Iris pigment epithelial cell (primary cell): ENCODE measurements at places on chromosomes 4 and X.

GRCh38 chrX:79084923-79085322 lies 59.6 kb upstream of the GPR174 start:
- DNase-seq: no peak

- no peak for DNase-seq
Measured at GRCh38 chr4:64384237-64385203, 24.7 kb downstream of the TECRL start.

- DNase-seq: peak; percentile 58
Measured at GRCh38 chr4:53313510-53313909, 52.4 kb downstream of the SCFD2 start.

- no peak for DNase-seq
Measured at GRCh38 chr4:35105486-35105885, 1138.8 kb downstream of the ARAP2 start.

DNA sequence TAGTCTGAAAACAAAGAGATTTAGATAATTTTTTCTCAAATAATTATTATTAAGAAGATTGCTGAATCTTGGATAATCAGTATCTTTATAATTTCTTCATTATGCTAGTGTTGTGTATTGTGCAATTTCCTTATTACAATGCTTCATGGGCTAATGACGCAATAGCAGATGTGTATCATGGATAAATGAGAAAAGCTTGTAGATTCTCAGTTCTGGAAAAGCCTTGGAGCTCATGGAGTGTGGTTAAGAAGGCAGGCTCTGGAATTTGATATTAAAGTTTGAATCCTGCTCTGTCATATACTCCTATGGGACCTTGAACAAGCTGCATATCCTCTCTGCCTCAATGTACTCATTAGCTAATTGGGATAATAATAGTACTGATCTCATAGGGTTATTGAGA lies 18.9 kb upstream of the CXCL8 start:
- DNase-seq: peak; percentile 88

- no peak for DNase-seq
Measured at GRCh38 chrX:70437011-70437410, 7.6 kb upstream of the DLG3 start.

- DNase-seq: no peak
Measured at GRCh38 chr4:101527188-101527587, 179.9 kb upstream of the PPP3CA start.

DNA sequence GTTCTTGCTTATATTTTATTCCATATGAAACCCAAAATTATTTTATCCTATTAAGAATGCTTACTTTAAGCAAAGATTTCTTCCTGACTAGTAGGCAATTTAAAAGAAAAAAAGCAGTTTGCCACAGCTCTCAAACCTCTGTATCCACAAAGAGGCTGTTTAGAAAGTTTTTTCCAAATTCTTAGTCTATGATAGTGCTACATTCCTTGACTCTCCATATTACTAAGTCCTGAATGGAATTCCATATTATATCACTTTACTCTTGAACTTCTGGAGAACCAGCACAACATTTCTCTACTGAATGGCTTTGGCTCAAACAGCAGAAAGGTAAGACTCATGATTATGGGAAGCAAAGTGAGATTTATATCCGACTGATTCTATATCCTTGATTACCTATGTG lies 8.3 kb downstream of the SLC10A6 start:
- DNase-seq: no peak

- no peak for DNase-seq
Measured at GRCh38 chr4:75142850-75143249, 209.9 kb downstream of the PARM1 start.

DNA sequence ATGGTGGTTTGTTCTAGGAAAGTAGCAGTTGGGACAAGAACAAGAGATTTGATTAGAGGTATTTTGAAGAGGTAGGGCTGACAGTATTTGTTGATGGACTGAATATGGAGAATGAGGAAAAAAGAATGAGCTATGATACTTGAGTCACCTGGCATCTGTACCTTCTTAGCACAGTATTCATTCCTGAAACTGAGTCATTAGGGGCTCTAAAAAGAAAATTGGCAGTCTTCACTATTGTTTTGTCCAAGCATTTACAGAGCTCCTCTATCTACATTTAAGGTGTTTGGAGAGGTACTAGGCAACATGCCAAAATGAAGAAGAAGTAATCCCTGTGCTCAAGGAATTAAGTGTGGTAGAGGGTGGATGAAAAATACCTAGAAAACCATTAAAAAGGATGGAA lies 165.8 kb downstream of the SHROOM4 start:
- no peak for DNase-seq

DNA sequence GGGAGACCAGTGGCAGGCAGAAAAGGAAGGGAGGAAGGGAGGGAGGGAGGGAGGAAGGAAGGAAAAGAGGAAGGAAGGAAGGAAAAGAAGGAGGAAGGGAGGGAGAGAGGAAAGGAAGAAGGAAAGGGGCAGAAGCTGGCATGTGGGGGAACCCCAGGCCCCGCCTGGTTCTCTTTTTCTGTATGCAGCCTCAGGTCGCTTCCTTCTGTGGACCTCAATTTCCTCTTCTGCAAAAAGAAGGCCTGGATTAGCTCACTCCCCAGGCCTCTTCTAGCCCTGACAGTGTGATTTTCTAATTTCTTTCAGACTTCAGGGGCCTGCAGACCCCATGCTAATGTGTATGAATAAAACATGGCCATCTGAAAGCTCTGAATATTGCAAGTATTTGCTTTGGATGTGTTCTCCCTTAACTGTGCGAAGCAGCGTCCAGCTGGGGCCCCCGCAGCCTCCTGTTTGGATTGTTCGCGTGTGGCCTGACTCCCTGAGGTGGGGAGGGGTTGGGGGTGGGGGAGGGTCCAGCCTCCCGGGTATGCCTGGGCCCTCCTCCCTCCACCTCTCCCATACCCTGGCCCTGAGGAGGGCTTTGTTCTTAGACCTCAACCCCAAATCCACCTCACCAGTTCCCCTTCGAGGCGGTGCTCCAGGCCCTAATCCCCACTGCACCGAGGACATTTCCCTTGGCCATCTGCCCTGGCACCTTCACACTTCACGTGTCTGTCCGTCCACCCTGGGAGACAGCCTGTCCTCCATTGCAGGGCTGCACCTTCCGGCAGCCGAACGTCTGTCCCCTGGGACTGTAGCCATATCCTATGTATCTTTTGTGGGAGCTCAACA lies 199.9 kb upstream of the ATP6AP2 start:
- no peak for DNase-seq

- DNase-seq: no peak
Measured at GRCh38 chr4:126046081-126046614, 731.4 kb downstream of the FAT4 start.

DNA sequence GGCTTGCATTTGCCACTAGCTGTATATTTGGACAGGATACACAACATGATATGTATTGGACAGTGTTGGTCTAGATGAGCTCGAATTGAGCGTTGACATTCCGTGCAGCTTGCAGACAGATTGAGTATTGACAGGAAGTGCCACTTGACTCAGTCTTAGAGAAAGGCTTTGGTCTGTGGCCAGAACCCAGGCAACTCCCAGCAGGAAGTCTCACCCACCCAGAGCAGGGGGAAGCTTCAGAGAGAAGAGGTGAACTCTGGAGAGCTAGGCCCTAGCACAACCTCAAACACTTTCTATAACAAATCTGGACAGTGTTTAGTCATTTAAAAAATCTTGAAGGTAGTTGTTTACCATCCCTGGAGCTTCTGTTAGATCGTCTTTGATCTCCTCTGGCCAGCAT lies 280.5 kb downstream of the FBXW7 start:
- peak; percentile 13 for DNase-seq

DNA sequence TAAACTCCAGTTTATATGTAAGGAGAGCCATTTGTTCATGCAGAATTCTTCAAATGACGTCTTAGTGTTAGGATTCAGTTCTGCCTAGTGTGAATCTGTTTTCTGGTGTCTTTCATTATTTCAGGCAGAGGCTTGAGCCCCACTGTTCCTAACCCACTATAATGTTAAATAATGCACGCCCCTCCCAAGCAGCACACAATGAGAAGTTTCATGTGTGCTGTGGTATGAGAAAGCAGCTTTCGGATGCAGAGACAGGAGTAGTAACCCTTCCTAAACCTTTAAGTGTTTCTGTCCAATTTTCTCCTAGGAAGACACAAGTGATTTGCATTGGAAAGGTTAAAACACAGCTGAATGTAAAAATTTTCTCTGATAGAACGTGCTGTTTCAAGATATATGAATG lies 54.5 kb downstream of the TRIM2 start:
- no peak for DNase-seq

DNA sequence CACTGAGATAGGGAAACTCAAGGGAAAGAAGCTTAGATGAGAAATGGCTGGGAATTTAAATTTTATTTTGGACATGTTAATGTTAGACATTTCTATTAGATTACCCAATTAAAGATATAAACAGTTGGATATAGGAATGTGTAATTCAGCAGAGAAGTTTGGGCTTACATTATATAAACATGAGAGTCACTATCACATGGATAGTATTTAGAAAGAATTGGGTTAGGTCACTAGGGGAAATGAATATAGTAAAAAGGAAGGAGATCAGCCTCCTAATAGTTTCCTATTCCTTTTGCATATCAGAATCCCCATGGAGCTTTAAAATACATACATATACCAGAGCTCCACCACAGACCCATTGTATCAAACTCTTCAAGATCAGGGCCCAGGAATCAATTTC lies 19.6 kb upstream of the CXCL5 start:
- peak; percentile 42 for DNase-seq

- peak; percentile 44 for DNase-seq
Measured at GRCh38 chrX:118562582-118563164, 67.1 kb downstream of the DOCK11 start.

DNA sequence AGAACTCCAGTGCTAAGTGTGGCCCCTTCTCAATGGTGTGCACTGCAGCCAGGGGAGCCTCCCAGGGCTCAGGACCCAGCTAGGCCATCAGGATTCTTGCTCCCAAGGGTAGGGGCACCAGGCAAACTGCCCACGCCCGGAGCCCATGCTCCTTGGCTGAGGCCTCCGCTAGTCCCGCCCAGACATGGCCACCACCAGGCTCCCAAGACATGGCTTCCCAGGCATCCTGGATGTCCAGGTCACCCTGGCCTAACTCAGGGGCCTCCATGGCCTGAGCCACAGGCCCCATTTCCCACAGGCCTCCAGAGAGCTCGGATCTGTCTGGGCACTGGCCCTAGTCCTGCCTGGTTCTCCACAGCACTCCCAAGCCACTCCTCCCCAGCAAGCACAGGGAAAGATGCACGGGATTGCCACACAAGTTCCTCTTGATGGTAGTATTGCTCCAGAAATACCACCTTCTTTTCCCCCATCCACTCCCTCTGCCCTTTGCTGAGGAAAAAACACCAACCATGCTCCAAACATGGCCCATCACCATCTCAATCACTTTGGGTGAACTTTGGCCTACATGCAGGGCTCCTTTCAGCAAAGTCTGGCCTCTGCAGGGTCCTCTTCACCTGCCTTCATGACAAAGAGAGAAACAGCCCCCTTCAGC lies 274.7 kb upstream of the AGTR2 start:
- DNase-seq: no peak

DNA sequence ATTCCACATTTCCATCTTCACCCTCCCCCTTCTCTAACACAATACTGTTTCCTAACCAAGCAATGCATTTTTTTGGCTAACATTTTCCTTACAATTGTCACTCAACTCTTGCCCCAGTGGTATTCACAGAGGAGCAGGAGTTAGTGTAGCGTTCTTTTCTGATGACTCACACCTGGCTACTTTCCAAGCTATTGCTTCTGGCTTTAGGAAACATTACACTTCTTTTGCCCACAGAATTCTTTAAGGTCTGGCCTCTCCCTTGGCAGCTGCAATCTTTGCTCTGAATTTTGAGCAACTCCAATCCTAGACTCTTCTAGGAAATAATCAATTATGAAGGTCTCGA lies 27.5 kb upstream of the PDGFC start:
- peak; percentile 98 for DNase-seq

DNA sequence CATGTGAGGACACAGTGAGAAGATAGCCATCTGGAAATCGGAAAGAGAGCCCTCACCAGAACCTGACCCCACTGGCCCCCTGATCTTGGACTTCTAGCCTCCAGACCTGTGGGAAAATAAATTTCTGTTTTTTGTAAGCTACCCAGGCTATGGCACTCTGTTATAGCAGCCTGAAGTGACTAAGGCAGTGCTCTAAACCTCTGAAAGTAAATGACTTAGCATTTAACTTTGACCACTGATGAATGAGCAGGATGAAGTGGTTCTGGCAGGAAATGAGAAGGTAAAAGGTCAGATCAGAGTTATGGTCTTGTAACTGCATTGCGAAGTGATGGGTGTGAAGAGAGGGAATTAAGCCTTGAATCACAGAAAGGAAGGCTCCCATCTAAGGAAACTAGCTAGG lies 17.0 kb downstream of the GPAT3 start:
- peak; percentile 79 for DNase-seq

DNA sequence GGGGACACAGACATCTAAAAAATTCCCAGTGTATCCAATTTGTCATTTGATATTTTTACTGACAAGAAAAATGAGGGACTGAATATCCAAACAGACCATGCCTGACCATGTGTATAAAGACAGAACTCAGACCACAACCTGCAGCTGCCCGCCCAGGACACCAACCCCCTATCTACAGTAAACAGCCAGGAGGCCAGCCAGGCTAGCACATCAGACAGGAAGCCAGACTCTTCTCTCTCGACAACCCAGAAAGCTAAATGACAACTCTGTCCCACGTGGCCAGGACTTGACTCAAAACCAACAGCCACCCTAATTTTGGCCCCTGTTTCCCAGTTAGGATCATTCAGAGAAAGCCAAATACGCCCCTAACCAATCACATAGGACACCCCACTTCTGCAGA lies 15.1 kb downstream of the AFAP1 start:
- peak; percentile 28 for DNase-seq

DNA sequence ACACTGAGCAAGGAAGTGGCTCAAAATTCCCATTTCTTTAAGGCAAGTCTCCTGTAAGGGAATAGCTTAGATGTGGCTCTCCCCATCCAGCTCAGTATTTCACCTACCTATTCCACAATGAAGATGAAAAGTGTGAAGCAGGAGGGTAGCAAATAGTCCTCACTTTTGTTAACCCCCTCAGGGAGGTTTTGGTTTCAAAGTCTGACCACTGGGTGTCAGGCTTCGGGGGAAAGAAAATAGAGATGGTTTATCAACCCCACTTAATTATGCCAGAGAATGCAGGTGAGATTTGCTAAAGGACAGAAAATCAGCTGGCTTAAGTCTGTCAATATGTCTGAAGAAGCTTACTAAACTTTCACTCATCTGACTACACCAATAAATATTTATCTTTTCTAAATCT lies 69.5 kb downstream of the DHX15 start:
- DNase-seq: no peak

GRCh38 chr4:141705747-141706377 lies 69.5 kb downstream of the IL15 start:
- peak; percentile 49 for DNase-seq

GRCh38 chrX:107324493-107325310 lies 118.3 kb downstream of the DNAAF6 start:
- peak; percentile 34 for DNase-seq

GRCh38 chrX:102491766-102492165 lies 20.2 kb upstream of the TCP11X2 start:
- peak; percentile 52 for DNase-seq

- DNase-seq: no peak
Measured at GRCh38 chrX:112672788-112673560, 6.8 kb downstream of the LHFPL1 start.

GRCh38 chr4:52052475-52052780 lies 1.3 kb downstream of the SPATA18 start:
- peak; percentile 61 for DNase-seq
